Thyroid gland (tissue), 4 donors: ENCODE measurements at places on chromosomes 4 and X. TPM values are rescaled to one million over a fixed set of nuclear protein-coding genes. Genes with fewer than 3 reads are reported as not detected.

The FAAH2 gene
- 11.4 TPM for total RNA-seq

The NUDT6 gene
- 6.3 TPM for total RNA-seq

The TEX13D gene
- not detected for total RNA-seq

The MAGEB6B gene
- total RNA-seq, result not detected

The PGAM4 gene
- not detected for total RNA-seq

The TMEM185A gene
- 12.8 TPM for total RNA-seq

The SERPINA7 gene
- total RNA-seq, result not detected

The LCORL gene
- total RNA-seq, result 45.9 TPM

The GASK1B gene
- total RNA-seq, result 27.9 TPM

GRCh38 chr4:127416115-127416514 lies 216.6 kb upstream of the INTU start:
- DNase-seq, result no peak

- no peak for DNase-seq
Observed at GRCh38 chrX:75301060-75301459, 27.2 kb downstream of the UPRT start.

DNA sequence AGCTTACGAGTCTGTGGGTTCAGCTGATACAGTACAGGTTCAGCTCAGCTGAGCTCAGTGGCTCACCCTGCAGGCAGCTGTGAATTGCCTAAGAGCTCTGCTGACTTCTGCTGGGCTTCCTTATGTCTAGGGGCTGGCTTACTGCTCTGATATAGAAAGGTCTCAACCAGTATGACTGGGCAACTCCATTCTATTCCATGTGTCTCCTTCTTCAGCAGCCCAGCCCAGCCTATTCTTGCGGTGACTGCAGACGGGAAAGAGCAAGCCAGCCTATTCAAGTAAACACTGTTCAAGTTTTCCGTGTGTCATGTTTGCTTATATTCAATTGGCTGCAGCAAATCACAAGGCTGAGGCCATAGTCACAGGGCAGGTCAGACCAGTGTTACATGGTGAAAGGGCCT lies 615.4 kb upstream of the ZFP42 start:
- DNase-seq, result no peak

- DNase-seq, result peak; percentile 97
Observed at GRCh38 chr4:105990933-105991332, 95.7 kb downstream of the NPNT start.

- peak; percentile 50 for DNase-seq
Observed at GRCh38 chr4:8191136-8191747, 7.8 kb upstream of the SH3TC1 start.

- DNase-seq, result no peak
Observed at GRCh38 chrX:134000260-134001245, 15.2 kb upstream of the GPC3 start.

DNA sequence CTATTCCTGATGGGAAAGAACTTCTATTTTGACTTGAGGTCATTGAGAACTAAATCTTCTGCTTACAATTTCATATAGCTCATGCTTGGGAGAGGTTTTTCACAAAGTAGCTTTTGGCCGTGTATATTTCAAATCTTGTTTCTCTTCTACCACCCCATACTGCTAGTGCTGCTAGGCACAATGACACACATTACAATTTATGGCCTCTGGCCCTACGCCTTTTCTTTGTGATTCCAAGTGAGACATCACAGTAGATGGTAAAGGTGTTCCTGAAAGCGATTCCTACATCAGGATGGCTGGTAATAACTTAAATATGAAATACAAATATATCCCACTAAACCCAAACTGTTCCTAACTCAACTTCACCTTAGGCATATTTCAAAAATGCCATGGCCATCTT lies 101.1 kb downstream of the ATXN3L start:
- no peak for DNase-seq

GRCh38 chr4:168153596-168154440 lies 61.5 kb downstream of the ANXA10 start:
- peak; percentile 69 for DNase-seq

DNA sequence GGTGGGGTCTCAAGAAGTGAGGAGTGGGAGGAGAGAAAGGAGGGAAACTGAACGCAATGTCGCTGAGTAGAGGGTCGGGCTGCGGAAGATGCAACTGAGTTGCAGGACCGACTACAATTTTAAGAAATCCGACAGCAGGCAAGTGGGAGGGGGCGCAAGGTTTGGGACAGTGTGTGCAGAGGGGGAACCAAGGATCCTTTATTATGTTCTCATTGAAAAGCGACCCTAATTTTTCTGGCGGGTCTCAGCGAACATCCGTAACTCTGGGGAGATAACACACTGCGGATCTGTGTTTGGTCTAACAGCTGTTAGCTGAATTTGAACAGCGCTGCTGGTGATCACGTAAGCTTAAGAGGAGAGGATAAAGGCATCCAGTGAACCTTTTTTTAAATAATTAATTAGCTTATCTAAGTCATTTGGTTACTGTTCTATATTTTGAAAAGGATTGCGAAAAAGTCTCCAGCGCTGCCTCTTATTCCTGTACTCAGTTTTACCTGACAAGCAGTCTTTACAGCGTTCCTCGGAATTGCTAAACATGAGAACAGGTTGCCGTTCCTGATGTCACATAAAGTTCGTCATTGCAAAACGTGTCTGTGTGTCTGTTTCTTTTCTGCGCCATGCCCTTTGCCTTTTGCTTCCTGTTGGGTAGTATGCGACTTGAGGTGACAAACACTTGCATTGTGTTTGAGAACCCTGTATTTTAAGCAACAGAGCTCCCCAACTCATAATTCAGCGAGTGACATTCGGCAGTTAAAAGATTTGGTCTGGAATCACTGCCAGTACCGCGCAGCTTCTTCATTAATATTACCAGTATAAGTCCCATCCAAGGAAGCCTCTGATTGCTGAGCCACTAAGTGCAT lies 1.3 kb downstream of the HTR2C start:
- DNase-seq, result no peak

DNA sequence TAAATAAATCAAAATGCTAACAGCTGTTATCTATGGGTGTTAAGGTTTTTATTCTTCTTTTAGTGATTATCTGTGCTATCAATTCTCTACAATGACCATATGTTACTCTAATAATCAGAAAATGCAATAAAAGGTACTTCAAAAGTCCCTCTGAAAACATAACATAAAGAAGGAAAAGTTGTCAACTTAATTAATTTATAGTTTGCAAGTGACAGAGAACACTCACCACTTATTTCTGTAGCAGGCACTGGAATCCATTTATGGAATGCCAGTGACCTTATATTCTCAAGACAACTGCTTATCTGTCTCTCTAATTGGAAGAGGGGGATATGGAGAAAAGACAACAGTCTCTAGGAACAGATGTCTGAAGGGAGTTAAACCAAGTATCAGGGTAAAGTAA lies 25.6 kb upstream of the PLS3 start:
- DNase-seq, result no peak

DNA sequence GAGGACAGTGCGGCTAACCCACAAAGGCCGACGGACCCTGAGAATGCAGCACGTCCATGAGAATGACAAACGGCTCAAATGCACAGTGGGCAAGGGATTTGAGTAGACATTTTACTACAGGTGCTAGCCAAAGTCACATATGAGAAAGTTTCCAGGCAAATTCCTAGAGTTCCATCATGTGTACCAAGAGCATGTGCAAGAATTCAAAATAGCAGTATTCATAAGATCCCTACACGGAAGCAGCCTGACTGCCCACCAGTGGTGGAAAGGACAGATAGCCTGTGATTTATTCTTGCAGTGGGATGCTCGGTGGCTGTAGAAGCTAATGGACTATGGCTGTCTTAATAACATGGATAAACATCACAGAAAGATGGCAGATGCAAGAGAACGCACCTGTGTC lies 68.0 kb downstream of the RGS12 start:
- no peak for DNase-seq

DNA sequence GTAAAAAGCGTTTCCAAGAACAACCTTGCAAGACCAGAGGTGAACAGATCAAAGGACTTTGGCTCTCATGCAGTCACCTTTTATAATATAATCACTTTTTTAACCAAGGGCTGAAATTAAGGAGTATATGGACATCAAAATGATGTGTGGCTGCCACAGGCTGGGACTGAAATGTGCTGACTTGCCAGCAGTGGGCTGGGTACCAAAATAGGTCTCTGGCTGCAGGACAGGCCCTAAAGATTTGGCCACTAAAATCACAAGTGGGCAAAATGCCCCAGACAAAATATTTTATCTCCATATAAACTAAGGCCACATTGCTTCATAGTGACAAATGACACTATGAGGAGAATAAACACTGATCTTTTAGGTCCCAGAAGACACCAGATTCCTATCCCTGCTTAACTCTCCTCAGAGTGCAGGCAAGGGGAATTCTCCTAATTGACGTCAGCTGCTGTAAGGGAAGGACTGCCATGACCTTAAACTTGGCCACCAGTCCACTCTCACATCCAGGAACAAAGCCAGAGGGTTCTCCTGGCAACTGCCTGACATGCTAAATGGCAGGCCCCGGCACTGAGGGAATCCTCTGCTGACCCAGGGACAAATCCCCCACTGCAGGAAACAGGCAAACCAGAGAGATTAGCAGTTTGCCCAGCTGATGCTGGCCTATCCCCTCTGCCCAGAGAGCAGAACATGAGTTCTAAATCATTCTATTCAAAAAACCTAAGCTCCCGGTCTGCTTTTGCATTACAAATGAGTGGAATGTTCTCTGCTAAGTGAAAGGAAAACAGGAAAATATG lies 155.8 kb downstream of the PPP3CA start:
- DNase-seq, result peak; percentile 67

DNA sequence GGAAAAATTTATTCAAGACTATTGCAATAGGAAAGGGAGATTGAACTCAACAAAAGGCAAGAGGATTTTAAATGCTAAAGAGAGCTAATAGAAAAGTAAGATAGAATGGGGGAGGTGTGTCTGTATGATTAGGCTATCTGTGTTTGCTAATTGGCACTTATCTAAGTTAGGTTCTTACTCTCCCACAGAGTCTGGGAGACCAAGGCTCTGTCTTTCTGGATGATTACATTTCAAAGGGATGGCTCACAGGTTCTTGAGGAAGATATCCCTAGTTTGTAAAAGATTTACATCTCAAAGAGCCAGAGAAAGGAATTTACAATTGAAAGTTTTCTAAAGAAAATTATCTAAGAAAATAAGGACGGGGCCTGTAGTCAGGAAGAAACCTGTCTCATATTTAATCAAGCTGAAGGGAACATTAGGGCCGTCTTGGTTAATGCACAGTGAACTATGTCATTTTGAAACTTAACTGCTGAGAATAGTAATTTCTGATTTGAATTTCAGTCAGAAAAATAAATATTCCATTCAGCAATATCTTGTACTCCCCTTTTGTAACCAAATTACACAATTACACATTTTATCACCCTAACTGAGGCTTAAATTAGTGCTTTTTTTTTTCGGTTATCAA lies 75.8 kb downstream of the MAGEB10 start:
- no peak for DNase-seq

DNA sequence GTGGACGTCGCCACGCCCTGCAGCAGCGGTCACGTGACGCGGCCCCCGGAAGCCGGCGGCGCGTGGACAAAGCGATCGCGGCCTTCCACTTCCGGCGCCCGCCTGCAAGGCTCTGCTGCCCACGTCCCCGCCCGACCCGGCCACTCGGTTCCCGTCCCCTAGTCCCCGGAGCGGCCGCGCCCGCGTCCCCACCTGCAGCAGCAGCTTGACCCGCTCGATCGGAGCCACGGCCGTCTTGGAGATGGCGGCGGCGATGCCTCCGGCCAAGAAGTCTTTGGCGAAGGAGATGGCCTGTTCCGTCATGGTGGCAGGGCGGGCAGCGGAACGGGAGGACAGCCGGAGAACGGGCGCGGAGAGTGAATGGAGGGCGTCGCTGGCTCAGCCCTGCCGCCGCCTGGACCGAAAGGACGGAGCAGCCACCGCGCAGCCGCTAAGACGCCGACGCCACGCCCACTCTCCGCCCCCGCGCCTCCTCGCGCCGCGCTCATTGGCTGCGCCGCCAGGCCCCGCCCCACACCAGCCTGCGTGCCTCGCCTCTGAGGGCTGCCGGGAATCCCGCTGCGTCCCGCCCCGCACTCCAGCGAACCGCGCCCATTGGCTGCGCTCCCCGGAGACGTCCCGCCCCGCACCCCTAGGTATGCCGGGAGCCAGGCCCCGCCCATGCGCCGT lies at the start of gene SLC25A6:
SLC25A6 (minus strand) TSS at position 407 of the 669 bp plus-strand sequence; CDS start at position 303, 104 bp downstream.
- peak; percentile 99 for DNase-seq

DNA sequence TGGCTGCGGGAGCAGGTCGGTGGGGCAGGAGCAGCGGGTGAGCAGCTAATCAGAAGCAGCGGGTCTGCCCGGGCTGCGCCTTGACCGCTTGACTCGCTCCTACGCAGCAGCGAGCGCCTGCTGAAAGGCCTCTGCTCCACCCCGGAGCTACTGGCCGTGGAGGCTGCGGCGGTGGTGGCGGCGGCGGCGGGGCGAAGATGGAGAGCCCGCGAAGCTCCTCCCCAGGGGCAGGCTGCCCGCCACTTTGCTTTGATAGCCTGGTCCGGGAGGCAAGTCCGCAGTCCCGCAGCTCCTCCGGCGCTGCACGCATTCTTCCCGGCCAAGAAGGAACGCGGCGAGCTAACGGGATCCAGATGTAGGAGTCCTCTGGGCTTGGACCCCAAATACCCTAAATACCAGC lies 36.7 kb downstream of the PJA1 start:
- DNase-seq, result peak; percentile 58

- DNase-seq, result peak; percentile 51
Observed at GRCh38 chr4:125323654-125324053, 8.9 kb downstream of the FAT4 start.

- no peak for DNase-seq
Observed at GRCh38 chr4:69032847-69033638, 63.2 kb upstream of the UGT2B7 start.

DNA sequence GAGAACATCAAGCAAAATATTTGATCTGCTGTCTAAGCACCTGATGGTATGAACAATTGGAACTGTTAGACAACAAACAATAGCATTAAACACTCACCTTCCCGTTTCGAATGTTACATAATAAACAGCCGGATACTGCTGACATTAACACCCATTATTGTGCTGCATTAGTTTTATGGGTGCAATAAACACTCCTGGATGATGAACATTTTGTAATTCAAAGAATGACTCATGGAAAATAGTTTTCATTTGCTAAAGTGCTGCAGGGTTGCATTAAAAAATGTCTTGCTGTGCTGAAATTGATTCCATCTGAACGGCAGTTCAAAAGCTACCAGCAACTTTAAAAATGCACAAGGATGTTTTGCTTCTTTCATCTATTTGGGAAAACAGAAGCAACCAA lies 100.8 kb upstream of the SORBS2 start:
- DNase-seq, result no peak

GRCh38 chr4:15781427-15782095 lies 3.4 kb downstream of the CD38 start:
- no peak for DNase-seq

GRCh38 chrX:47748576-47748975 lies 88.1 kb upstream of the ZNF81 start:
- no peak for DNase-seq

DNA sequence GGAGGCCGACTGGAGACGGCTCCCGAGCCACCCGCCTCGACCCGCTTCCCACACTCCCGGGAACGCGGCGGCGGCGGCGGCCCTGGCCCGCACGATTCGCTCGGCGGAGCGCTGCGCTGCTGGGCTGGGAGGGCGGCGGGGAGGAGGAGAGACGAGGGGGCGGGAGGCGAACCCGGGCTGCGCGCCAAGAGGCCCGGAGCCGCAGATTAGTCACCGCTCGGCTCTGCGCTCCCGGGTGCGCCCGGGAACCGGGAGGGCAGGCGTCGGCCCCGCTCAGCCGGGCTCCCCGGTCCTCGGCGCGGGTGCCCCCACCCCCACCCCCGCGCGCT lies 11.2 kb upstream of the BCOR start:
- peak; percentile 76 for DNase-seq
